Activated CD8-positive, alpha-beta memory T cell treated with anti-CD3 and anti-CD28 coated beads, Interleukin-2, amount 50 U/mL, for 48 hours (primary cell): ENCODE measurements at places on chromosomes 5 and 9.

DNA sequence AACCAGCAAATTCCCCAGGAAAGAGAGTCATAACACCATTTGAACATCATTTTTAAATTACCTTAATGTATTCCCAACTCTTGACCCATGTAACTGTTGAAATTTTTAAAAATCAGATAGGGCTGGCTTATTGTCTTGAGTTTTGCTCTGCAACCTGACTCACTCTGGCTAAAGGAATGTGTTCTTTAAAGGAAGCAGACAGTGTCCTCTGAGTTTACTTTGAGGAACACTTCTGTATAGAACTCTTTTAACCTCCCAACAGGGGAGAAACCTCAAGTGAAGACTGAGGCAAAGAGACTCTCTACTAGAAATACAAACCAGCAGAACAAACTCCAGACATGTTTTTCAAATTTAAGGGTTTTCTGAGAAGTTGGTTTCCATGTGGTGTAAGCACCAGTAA is 248.9 kb downstream of the CWC27 start:
- no peak for DNase-seq

- no peak for DNase-seq
These were observed 105.3 kb downstream of the SLIT3 start for GRCh38 chr5:169195601-169196000.

DNA sequence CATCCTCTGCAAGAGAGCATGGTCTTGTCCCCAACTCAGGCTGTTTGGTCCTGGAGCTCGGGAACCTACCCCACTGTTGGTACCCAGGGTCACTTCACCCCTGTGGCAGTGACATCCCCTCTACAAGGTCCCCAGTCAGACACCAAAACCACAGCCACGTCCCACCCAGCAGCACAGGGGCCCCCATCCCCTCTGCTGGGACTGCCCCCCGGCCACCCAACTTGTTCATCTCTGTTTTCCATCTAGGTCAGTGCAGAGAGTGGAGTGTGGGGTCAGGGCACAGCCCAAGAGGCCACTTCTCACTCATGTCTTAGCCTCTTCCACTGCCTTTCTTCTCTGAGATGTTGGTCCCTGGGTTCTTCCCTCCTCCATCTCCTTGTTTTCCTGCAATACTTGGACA is 233.9 kb upstream of the NFIL3 start:
- DNase-seq: no peak

GRCh38 chr9:115531410-115532125 is 413.6 kb upstream of the TNC start:
- DNase-seq: no peak

GRCh38 chr9:36401164-36401740 is 1.2 kb upstream of the RNF38 start:
- DNase-seq: no peak

GRCh38 chr9:76718166-76718565 is 46.1 kb upstream of the PCA3 start:
- no peak for DNase-seq

DNA sequence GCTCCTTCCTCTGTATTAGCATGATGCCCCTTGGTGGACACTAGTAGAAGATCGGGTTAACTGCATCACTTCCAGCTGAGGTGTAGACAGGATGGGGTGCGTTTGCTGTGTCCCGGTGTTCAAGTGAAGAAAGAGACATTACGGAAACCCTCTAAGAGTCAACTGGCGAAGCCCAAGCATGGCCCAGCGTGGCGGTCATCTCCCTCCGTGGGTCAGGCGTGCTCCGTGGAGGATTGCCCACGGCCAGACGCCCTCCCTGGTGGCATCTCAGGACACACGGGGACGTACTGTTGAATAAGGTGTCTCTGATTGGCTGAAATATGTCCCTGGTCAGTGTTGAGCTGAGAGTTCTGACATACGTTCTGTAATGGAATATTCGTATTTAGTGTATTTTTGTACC is 119.5 kb upstream of the CACNA1B start:
- peak; percentile 8 for DNase-seq

- no peak for DNase-seq
These were observed 116.9 kb upstream of the TLR4 start for GRCh38 chr9:117587263-117587662.
